Bronchus fibroblast of lung (primary cell): ENCODE measurements at places on chromosomes 1 and 21. TPM values are rescaled to one million over a fixed set of nuclear protein-coding genes. Genes with fewer than 3 reads are reported as not detected.

The PLA2G4A gene
- total RNA-seq, result 1.9 and 2.0 TPM in 2 replicates

The AADACL3 gene
- total RNA-seq, result not detected in 2 replicates

The ABL2 gene
- 10.3 and 11.9 TPM in 2 replicates for total RNA-seq

The CTSK gene
- 49.1 and 50.4 TPM in 2 replicates for total RNA-seq

The PRR9 gene
- not detected in 2 replicates for total RNA-seq

The ZNF593OS gene
- not detected in 2 replicates for total RNA-seq

The TRIM67 gene
- total RNA-seq, result not detected in 2 replicates

The DENND2C gene
- 0.84 and 0.89 TPM in 2 replicates for total RNA-seq

The ADAM15 gene
- total RNA-seq, result 82.9 and 84.4 TPM in 2 replicates

The CHIA gene
- not detected in 2 replicates for total RNA-seq

The LRRC53 gene
- not detected in 2 replicates for total RNA-seq

The PDE9A gene
- total RNA-seq, result 0.15 and 0.84 TPM in 2 replicates
